ENCODE measurements at places on chromosomes 4 and X. TPM values are rescaled to one million over a fixed set of nuclear protein-coding genes. Genes with fewer than 3 reads are reported as not detected.

GRCh38 chr4:138598226-138598625 lies 356.1 kb upstream of the SLC7A11 start:
- H3K4me3 ChIP-seq: no peak overlapping the region
- H3K4me1 ChIP-seq: peaks cover 4% of the 10 kb centered on the region
- H3K27me3 ChIP-seq: no peaks in the 10 kb centered on the region
- H3K36me3 ChIP-seq: no peaks in the 10 kb centered on the region

Gene TDO2
- 0.23 TPM for total RNA-seq

DNA sequence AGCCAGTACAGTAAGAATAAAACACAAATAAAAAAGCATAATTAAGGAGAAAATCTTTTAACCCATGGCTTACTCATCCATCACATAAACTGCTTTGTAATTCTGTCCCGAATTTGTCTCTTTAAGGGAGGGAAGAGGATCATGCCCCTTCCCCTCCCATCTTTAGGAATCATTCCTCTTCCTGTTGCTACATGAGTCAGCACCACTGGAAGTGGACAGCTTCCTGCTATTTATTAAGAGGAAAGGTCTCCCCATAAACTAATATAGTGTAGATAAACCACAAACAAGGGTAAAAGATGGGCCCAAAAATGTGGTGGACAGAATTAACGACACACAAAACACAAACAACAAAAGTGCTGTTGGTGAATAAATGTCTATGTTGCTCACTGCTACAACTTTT lies 75.8 kb downstream of the PPP3CA start:
- no peak overlapping the region for H3K27ac ChIP-seq
- no peak overlapping the region for H3K4me3 ChIP-seq
- H3K36me3 ChIP-seq: no peaks in the 10 kb centered on the region

Gene PABPC5
- 10.6 TPM for total RNA-seq

DNA sequence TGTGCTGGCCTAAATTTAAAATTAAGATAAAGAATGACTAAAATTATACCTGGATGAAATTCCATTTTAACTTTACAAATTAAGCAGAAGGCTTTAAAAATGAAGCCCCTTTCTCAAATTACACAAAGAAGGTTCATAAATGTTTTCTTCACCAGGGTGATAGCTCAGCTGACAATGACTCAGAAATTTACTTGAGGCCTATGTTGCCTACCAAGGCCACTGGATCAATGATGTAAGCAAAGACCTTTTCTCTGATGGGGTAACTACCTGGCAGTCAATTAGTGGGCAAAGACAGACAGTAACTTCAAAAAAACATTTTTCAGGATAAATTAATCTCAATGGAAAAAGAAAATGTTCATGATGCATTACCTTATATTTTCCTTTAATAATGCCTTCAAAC lies 23.9 kb upstream of the GPR34 start:
- H3K36me3 ChIP-seq: no peaks in the 10 kb centered on the region
- no peaks in the 10 kb centered on the region for H3K4me1 ChIP-seq
- no peaks in the 10 kb centered on the region for H3K27me3 ChIP-seq
- H3K4me3 ChIP-seq: no peak overlapping the region
- H3K27ac ChIP-seq: no peak overlapping the region

Gene PGAM4
- total RNA-seq: not detected

GRCh38 chr4:88188738-88189417 lies 30.4 kb upstream of the ABCG2 start:
- H3K27me3 ChIP-seq: peaks cover 4% of the 10 kb centered on the region
- no peaks in the 10 kb centered on the region for H3K36me3 ChIP-seq
- H3K4me1 ChIP-seq: no peaks in the 10 kb centered on the region
- H3K27ac ChIP-seq: no peak overlapping the region
- DNase-seq: no peak

DNA sequence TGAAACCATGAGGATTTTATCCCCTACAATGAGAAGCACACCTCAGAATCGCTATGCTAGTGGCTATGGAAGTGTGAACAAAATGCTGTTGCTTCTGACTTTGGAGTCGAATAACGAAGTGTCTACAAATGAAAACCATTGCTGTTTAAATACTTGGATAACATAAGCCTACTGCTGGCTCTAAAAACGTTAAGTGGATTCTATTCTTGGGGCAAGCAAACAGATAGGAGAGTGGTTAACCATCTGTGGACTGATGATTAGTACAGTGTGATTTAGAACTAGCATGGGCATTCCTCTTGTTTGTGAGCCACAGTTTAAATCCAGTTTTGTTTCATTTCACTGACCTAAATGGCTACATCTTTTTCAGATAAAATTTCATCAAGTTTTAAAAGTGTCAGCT lies 109.7 kb upstream of the PNPLA4 start:
- H3K4me1 ChIP-seq: no peaks in the 10 kb centered on the region
- H3K27ac ChIP-seq: no peak overlapping the region
- no peaks in the 10 kb centered on the region for H3K36me3 ChIP-seq
- no peak for DNase-seq
- no peak overlapping the region for H3K4me3 ChIP-seq

DNA sequence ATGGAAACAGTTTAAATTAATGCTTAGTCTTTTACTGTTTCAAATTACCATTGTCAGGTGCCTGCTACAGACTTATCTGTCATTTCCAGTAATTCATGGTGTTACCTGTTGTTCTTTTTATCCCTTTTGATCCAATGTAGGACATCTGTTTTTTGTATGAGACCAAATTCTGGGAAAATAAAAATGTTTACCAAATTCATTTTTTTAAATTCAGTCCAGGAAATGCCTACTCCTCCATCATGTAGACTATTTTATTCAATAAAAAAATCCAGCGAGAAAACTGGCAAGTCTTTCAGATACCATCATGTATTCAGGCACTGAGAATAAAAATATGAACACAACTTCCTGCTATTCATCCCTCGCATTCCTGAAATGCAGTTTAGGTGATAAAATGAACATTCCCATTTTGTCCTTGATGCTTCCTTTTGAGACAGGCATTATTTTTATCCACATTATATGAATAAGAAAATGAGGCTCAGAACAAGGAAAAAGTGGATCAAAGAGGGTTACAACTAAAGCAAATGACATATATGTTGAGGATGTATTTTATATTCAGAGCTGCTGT lies 584.2 kb downstream of the SPRY1 start:
- peaks cover 18% of the 10 kb centered on the region for H3K4me1 ChIP-seq
- no peak overlapping the region for H3K27ac ChIP-seq
- H3K27me3 ChIP-seq: no peaks in the 10 kb centered on the region
- no peaks in the 10 kb centered on the region for H3K36me3 ChIP-seq

Gene MAGEA9B
- not detected for total RNA-seq

- H3K4me1 ChIP-seq: no peaks in the 10 kb centered on the region
- no peak overlapping the region for H3K27ac ChIP-seq
- no peaks in the 10 kb centered on the region for H3K36me3 ChIP-seq
- no peaks in the 10 kb centered on the region for H3K27me3 ChIP-seq
Measured at GRCh38 chr4:185421366-185422124, 4.2 kb downstream of the UFSP2 start.

Gene RTL9
- 1.9 TPM for total RNA-seq

- H3K36me3 ChIP-seq: no peaks in the 10 kb centered on the region
- H3K27ac ChIP-seq: no peak overlapping the region
- no peak for DNase-seq
- H3K27me3 ChIP-seq: no peaks in the 10 kb centered on the region
- peaks cover 16% of the 10 kb centered on the region for H3K4me1 ChIP-seq
- no peak overlapping the region for H3K4me3 ChIP-seq
Measured at GRCh38 chr4:19689511-19689910, 562.2 kb upstream of the SLIT2 start.

DNA sequence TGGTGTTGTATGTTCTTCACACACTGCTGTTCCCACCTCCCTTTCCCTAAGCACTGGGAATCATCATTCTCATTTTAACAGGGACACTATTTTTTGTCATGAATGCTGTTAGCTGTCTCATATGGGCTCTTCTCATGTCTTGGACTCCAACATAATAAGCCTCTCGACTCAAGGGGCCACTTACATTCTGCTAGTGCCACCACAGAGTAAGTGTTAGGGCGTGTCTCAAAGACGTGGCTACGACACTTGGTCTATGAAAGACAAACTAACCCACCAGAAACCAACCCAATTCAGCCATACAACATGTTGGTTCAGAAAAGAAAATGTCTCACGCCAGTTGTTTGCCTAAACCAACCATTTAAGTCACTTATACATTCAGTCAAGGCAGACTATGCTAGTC lies 32.2 kb downstream of the SEL1L3 start:
- no peaks in the 10 kb centered on the region for H3K27me3 ChIP-seq
- peaks cover 9% of the 10 kb centered on the region for H3K4me1 ChIP-seq
- H3K4me3 ChIP-seq: no peak overlapping the region

- no peaks in the 10 kb centered on the region for H3K4me1 ChIP-seq
- no peak overlapping the region for H3K27ac ChIP-seq
- DNase-seq: no peak
- no peaks in the 10 kb centered on the region for H3K36me3 ChIP-seq
- no peak overlapping the region for H3K4me3 ChIP-seq
Measured at GRCh38 chr4:54118850-54119589, 19.1 kb downstream of the GSX2 start.

GRCh38 chr4:132101526-132101925 lies 1047.6 kb upstream of the PCDH10 start:
- H3K27me3 ChIP-seq: no peaks in the 10 kb centered on the region
- H3K27ac ChIP-seq: no peak overlapping the region
- no peak for DNase-seq
- H3K36me3 ChIP-seq: no peaks in the 10 kb centered on the region
- H3K4me3 ChIP-seq: no peak overlapping the region
- no peaks in the 10 kb centered on the region for H3K4me1 ChIP-seq

GRCh38 chr4:118776157-118776954 lies 59.6 kb downstream of the SEC24D start:
- no peaks in the 10 kb centered on the region for H3K36me3 ChIP-seq
- H3K4me1 ChIP-seq: peaks cover 10% of the 10 kb centered on the region
- DNase-seq: no peak
- H3K27me3 ChIP-seq: no peaks in the 10 kb centered on the region
- no peak overlapping the region for H3K4me3 ChIP-seq

DNA sequence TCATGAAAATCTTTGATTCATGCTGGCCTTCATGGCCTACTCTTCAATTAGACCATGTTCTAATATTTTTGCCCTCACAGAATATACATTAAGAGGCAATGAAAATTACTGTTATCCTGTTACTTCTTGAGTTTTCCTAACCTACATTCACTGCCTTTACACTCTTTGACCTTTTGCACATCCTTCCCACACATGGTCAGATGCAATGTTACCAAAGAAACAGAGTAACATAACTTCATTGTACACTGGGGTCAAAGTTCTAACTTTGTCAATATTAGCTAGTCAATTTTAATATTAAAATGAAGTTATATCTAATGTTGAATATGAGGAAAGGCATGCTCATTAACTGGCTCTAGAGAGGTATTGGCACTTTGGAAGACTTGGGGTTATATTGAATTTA lies 284.8 kb downstream of the TEX13C start:
- no peak for DNase-seq
- no peaks in the 10 kb centered on the region for H3K4me1 ChIP-seq
- no peaks in the 10 kb centered on the region for H3K36me3 ChIP-seq

Gene SRPK3
- 33.6 TPM for total RNA-seq

- no peak overlapping the region for H3K4me3 ChIP-seq
- H3K4me1 ChIP-seq: no peaks in the 10 kb centered on the region
- H3K27ac ChIP-seq: no peak overlapping the region
- H3K27me3 ChIP-seq: no peaks in the 10 kb centered on the region
- DNase-seq: no peak
Measured at GRCh38 chr4:102399021-102399420, 53.7 kb upstream of the SLC39A8 start.

DNA sequence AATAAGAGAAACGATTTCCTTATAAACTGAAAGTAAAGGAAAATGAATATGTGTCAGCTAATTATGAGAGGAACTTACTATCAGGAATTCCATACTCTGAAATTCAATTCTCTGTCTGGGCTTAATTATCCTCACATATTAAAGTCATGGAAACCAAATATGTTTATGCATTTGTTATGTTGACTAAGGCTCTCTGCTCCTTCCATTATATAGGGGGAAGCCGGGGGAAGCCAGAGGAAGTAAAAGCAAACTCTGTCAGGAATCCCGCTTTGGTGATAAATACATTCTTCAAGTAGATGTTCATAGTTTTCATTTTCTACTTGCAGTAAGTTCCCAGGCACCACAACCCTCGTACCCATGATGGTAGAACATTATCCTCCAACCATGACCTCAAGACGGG lies 142.8 kb upstream of the VCX2 start:
- no peak overlapping the region for H3K4me3 ChIP-seq
- no peaks in the 10 kb centered on the region for H3K27me3 ChIP-seq
- H3K4me1 ChIP-seq: no peaks in the 10 kb centered on the region
- H3K27ac ChIP-seq: no peak overlapping the region

DNA sequence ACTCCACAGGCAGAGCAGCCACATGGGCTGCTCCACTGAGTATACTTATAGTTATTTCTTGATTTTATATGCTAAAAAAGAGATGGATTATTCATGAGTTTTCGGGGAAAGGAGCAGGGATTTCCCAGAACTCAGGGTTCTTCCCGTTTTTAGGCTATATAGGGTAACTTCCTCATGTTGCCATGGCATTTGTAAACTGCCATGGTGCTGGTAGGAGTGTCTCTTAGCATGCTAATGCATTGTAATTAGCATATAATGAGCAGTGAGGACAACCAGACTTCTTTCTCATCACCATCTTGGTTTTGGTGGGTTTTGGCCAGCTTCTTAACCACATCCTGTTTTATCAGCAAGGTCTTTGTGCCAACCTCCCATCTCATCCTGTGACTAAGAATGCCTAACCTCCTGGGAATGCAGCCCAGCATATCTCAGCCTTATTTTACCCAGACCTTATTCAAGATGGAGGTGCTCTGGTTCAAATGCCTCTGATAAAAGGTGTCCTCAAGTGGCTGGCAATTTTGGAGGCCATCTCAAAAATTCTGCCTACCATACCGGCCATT lies 213.0 kb upstream of the VEGFC start:
- DNase-seq: no peak
- no peaks in the 10 kb centered on the region for H3K4me1 ChIP-seq
- H3K27me3 ChIP-seq: no peaks in the 10 kb centered on the region
- H3K27ac ChIP-seq: no peak overlapping the region

Gene AREG
- not detected for total RNA-seq

Gene PHOX2B
- total RNA-seq: not detected

Gene LRRC66
- total RNA-seq: 0.10 TPM

DNA sequence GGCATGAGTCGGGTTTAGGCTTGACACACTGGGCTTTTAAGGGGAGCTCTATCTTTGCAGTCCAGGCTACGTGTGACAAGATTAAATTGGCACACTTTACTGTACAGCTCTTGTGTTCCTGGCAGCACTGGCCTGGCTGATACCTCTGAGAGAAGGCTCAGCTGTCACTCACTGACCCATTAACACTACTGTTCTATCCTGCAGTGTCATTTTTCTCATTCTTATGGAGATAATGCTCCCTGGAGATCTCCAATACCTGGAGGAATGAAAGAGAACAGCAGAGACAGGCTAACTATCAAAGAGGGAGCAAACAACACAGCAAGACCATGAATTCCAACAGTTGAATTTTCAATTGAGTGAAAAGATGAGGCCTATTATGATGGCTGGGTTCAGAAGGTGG lies 1.7 kb upstream of the PDHA2 start:
- no peaks in the 10 kb centered on the region for H3K36me3 ChIP-seq
- no peaks in the 10 kb centered on the region for H3K27me3 ChIP-seq

GRCh38 chrX:29926659-29927058 lies 288.7 kb upstream of the MAGEB2 start:
- DNase-seq: no peak
- no peaks in the 10 kb centered on the region for H3K4me1 ChIP-seq
- H3K36me3 ChIP-seq: no peaks in the 10 kb centered on the region

Data from SJCRH30 (cell line).